Body of pancreas (tissue), 4 donors: ENCODE measurements at places on chromosomes 3 and 15.

DNA sequence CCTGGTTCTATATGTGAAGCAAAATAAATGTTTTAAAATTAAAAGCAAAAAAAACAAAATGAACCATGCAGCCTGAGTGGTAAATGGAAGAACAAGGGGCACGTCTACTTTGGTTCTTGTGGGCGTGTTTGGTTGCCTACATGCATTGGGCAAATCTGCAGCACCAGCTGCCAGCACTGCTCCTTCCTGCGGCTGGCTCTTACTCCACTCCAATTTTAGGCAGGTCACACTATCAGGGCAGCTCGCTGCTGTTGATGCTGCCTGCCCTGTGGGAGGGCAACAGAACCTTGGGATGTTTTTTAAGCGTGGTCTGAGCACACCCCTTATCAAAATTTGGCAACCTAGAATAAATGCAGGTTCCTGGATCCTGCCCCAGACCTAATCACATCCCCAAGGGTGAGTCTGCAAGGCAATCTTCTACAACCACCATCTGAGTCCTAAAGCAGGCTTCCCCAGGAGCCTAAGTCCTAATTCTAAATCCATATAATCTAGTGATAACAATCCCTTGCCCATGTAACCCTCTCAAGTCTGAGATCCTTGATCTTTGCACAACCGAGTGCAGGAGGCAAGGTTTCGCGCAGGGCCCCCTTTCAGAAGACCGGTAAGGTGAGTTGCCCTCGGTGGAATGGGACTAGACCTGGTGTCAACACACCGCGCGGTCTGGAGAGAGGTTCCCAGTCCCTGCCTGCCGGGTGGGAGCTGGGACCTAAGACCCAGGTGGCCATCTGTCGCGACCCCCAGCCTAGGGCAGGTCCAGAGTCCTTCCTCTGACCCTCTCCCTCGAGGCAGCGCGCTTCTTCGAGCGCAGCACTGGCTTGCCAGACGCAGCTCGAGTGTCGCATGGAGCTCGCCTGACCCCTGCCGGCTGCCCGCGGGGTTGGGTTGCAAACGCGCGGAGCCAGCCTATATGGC is 15.9 kb downstream of the IVD start:
- peak; percentile 84 for DNase-seq

GRCh38 chr3:157610876-157611535 is 107.8 kb upstream of the VEPH1 start:
- DNase-seq, result no peak

GRCh38 chr3:155748611-155749365 is 3.9 kb upstream of the PLCH1 start:
- no peak for DNase-seq

DNA sequence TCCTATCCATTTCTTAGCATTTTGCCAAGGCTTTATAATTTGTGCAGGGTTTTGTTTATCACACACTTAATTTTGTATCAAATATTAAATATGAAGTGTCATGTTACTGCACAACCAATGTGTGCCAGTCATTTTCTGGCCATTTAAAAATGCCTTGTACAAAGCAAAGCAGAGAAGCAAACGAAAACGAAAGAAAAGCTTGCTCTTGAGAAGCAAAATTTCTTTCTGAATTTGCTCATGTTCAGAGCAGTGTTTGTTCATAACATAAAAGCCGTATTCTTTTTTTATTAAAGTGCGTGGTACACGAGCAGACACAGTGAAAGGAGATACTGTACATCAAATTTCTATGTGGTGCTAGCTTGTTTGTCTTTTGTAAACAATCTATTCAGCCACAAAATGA is 792.6 kb downstream of the NAALADL2 start:
- no peak for DNase-seq

DNA sequence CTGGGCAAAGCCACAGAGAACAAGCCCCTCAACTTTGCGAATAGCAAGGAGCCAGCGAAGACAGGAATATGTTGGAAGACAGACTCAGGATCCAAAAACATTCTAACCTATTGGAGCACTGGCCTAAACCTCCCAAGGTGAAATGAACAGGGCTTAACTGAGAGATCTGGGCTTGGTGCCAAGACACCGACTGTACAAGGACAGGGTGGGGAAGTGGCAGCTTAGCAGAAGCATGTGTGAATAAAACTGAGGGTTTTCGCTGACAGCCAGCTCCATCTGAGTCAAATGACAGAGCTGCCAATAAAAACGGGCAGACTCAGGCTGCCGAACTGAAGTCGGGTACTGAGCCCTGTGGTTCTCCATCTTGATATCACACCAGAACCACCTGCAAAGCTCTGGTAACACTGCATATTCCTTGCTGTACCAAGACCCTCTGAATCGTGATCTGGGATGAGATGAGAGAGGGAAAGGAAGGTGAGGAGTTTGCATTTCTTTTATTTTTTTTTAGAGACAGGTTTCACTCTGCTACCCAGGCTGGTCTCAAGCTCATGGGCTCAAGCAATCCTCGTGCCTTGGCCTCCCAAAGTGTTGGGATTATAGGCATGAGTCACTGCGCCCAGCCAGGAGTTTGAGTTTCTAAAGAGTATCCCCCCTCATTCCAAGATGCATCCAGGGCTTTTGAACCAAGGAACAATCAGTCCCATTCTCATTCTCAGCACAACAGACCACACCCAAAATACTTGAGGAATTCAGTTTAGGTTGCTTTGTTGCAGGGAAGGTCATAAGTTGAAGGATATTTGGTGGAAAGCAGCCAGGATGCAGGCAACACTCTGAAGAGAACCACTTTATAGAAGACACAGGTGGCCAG is 6.0 kb upstream of the PLCB2 start:
- peak; percentile 91 for DNase-seq

DNA sequence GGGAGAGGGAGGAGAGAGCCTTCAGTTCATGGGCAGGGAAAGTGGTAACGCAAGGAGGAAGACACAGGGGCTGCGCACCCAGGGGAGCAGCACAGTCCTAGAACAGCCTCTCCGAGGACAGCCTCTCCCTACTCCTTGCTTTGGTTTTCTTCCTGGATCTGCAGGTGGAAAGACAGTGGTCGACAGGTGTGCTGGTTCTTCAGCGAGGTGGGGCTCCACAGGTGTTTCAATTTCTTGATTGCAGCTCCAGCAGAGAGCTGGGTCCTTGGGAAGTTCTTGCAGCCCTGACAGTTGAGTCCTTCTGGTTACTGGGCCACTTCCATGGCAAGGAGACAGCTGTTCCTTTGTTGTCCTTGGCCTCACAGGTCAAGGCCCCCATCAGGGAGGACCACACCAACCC is 220.7 kb upstream of the NR2F2 start:
- no peak for DNase-seq

DNA sequence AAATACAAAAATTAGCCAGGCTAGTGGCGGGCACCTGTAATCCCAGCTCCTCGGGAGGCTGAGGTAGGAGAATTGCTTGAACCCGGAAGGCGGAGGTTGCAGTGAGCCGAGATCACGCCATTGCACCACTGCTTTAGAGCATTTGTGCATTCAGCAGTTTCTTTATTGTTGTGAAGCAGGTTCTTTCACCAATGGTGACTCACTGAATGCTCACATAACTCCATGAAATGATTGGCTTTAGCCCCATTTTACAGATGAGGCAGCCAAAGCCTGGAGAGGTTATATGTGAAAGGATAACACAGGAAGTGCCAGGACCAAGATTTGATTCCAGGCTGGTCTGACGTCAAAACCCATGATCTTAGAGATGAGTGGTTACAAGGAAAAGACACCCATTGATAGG is 195.2 kb downstream of the SLCO3A1 start:
- no peak for DNase-seq

- no peak for DNase-seq
Observed at GRCh38 chr15:68298336-68298735, 20.8 kb downstream of the FEM1B start.
